Myocyte (in vitro differentiated cells): ENCODE measurements at places on chromosomes 6 and 20. TPM values are rescaled to one million over a fixed set of nuclear protein-coding genes. Genes with fewer than 3 reads are reported as not detected.
A peak's percentile ranks its signal among the peaks of the same experiment; 100 is the strongest.

DNA sequence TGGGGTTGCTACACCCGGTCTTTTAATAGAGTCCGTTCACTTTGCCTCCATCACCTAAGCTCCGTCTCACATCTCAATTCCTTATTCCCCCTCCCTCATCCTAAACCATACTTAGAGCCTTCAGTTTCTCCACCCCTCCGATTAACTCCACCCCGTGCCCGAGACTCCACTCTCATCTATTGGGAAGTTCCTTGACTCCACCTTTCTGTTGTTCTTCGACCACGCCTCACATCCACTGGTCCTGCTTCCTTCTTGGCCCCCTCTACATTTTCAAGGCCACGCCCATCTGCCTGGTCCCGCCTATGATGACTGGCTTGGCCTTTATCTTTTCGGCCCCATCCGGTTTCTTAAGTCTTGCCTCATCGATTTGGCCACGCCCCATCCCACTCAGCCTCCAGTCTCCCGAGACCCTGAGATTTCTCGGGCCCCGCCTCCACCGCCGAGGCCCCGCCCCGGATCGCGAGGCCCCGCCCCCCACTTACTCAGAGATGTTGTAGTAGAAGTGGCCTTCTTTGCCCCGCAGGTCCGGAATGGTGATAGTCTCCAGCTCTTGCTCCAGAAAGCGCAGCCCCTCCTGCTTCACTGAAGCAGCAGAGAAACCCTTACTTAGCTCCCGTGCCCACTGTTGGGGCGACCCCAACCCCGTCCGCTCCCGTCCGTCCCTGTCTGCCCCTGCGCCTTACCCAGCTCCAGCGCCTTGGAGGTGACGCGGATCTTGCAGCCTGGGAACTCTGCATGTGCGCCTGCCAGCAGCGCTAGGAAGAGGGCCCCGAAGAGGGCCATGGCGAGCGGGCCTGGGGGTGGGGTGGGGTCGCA, 1.1 kb downstream of the PLTP start:
- DNase-seq, result peak; percentile 77

DNA sequence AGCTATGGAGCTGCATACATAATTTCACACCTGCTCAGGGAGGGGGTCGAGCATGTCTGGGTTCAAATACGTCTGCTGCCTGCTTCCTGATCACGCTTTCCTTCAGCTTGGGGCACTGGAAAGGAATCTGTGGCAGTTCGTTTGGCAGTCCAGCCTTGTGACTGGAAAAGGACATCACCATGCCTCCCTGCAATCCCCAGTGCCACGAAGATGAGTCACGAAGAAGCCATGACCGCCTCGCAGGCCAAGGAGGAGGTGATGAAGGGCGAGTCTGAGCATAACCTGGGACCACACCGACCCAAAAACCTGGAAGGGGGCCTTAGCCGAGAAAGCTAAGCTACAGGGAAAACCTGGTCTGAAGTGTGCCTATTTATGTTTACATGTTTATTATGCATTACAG, 13.1 kb downstream of the JAG1 start:
- peak; percentile 50 for DNase-seq

DNA sequence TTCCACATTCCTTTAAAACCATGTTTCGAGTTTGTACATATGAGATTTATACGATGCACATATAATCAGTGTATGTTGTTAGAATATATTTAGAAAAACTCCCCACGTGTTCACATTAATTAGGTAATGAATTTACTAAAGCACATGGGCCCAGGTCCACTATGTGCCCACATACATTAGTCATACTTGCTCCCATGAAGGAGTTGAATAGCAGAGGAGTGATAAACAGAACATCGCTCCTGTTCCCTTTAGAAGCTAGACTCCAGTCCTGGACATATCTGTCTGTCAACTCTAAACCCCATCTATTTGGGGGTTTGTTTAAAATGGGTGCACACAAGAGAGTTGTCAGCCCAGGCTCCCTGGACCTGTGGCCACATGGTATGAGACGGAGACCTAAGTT, 108.1 kb upstream of the TIAM2 start:
- DNase-seq, result peak; percentile 17

- peak; percentile 42 for DNase-seq
Observed at GRCh38 chr6:17724341-17724740, 17.6 kb upstream of the NUP153 start.

DNA sequence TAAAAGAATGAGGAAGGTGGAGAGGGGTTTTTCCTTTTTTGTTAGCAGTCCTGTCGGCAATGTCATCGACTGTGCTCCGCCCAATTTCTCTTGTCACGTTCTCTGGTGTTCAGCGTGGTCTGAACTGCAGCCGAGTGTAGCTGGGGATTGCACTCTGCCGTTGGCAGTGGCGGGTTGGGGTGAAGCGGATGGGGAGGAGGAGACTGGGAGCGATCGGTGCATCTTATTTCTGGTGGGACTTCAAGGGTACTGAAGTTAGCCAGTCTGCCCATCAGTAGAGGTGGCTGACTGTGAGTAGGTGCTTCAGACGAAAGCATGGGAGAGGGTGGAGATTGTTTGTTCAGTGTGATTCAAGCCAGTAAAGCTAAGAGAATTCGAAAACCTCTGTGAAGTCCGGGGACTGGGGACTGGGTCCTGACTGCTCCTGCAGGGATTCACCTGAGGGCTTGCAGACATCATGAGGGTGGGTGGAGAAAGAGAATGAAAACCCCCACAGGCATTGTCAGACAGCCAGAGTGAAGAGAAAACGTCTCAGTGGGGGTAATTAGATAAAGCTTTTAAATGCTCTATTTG, 5.1 kb downstream of the RREB1 start:
- peak; percentile 26 for DNase-seq

GRCh38 chr20:35942243-35942642, 12.1 kb downstream of the SCAND1 start:
- no peak for DNase-seq

DNA sequence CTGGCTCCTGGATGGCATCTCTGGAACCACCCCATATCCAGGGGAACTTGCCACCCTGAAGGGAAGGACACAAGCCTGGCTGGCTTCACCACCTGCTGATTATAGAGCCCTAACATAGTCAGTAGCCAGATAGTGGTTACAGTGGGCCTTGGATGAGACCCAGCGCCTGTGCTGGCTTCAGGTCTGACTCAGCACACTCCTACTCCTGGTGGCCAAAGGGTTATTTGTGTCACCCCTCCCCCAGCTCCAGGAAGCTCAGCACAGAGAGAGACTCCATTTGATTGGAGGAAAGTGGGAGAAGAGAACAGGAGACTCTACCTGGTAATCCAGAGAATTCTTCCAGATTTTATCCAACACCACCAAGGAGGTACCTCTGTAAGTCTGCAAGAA, 12.8 kb downstream of the SNX14 start:
- DNase-seq, result peak; percentile 91

- DNase-seq, result no peak
Observed at GRCh38 chr20:44632103-44632752, 19.3 kb downstream of the ADA start.

- peak; percentile 26 for DNase-seq
Observed at GRCh38 chr6:155400654-155400965, 55.0 kb downstream of the NOX3 start.

GRCh38 chr6:42400886-42401612, 50.7 kb downstream of the TRERF1 start:
- DNase-seq, result no peak

DNA sequence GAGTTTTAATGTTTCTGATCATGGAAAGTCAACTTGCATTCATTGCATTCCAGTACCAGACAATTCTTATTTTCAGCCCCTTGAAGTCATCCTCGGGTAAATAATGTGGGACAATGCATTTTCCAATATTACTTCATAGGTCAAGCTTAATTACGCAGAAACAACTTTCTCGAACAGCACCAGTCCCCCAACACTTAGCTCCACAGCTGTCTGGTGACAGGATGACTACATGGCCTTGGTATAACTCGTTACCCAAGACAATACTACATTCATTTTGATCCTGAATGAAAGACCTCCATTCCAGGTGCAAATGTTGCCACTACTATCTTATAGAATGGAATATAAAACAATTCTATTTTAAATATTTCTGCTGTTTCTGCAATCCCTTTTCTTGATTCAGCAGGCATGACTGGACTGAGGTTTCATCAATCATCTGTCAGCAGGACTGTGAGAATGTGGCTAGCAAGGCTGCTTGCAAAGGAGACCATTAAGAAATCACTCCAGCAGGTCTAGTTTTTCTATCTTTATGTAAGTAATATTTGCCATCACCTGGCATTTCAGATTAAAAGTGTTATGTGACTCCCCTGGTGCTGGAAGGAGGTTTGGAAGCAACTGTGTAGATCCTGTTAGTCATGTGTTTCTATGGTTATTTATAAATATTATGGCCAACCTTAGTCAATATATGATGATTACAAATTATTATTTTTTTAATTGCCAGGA, 147.9 kb downstream of the HAO1 start:
- DNase-seq, result peak; percentile 33

DNA sequence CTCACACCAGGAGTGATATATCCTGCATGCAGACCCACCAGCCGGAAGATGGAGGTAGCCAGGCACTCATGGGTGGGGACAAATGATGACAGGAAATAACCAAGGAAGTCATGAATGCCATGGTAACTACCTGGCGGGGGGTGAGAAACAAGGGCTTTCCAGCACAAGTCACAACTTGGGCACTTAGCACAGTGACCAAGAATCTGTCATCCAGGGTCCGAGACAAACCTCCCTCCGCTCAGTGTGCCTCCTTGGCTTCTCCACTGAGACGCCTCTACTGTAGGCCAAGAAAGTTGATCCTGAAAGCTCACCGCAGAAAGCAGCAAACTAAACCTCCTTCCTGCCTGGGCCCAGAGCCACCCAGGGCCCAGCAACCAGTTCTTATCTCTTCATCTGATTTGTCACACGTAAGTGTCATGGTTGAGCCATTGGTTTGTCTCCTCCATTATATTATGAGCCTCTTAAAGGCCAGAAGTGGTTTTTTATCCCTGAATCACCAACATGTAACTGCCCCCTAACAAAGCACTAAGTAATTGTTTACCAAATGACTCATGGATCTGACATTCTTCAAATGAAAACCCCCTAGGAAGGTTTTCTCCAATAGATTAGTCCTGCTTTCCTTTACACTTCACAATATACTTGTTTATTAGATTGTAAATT, 84.3 kb upstream of the TAB2 start:
- DNase-seq, result peak; percentile 30

- DNase-seq, result no peak
Observed at GRCh38 chr6:39008737-39009136, 39.8 kb upstream of the GLP1R start.

- peak; percentile 98 for DNase-seq
Observed at GRCh38 chr20:17456279-17456678, 74.9 kb downstream of the BFSP1 start.

- no peak for DNase-seq
Observed at GRCh38 chr6:3381233-3381921, 75.5 kb downstream of the SLC22A23 start.

DNA sequence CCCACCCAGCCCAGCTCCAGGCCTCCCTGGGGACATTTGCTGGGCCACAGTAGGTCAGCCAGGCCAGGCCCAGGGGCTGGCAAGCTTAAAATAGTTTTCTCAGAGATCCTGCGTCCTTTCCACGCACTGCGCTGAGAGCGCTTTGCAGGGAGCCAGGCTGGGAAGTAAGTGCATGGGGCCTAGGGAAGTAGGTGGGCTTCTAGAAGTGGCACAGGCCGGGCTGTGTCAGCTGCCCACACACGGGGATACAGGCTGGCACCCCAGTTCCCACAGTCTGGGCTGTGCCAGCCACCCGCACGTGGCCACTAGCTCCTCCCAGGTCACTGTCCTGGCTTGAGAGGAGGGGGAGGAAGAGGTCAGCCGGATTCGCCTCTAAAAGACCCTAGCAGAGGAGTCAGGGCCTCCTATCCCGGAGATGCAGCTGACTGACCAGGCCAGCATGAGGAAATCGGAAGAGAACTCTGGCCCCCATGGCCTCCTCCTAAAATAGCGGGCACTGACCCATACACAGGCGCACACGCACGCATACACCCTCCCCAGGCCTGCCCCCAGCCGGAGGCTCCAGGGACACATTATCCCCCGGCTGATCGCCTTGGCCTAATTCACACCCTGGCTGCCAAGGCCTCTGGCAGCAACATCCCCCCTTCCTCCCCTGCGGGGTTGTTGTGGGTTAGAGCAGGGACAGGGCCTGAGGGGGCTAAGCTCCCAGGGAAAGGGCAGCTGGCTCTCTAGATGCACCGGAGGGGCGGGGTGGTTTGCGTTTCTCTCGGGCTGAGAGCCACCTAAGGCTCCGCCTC, 5.4 kb downstream of the SLCO4A1 start:
- no peak for DNase-seq

SLC35D3 gene
- not detected in 2 replicates for total RNA-seq

COL19A1 gene
- total RNA-seq, result 38.8 and 101 TPM in 2 replicates

BTBD9 gene
- 6.8 and 9.9 TPM in 2 replicates for total RNA-seq
